NT2/D1 (cell line): ENCODE measurements at places on chromosomes 16 and 17.

GRCh38 chr16:49883076-49884014 lies 27.4 kb upstream of the ZNF423 start:
- DNase-seq = no peak

DNA sequence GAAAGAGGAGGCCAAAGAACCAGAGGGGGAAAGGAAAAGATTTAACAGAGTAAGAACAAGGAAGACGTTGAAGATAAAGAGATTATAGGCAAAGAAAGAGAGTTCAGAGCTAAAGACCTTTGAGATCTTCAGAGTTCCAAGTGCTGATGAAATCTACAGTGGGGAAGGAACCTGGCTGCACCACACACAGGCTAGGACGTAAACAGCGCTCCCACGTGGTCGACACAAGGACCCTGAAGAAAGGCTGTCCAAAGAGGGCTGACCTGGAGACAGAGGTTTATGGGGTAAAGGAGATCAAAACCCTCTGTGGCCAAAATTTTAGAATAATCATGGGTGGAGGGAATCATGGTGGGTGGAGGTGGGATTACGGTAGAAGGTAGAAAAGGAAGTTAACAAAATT lies 121.6 kb downstream of the PMP22 start:
- DNase-seq = no peak

GRCh38 chr17:13599168-13599577 lies 2.6 kb downstream of the HS3ST3A1 start:
- no peak for DNase-seq

- no peak for DNase-seq
These were observed 84.2 kb downstream of the PITPNC1 start for GRCh38 chr17:67461228-67461780.

GRCh38 chr16:57104706-57105105 lies 12.3 kb downstream of the CPNE2 start:
- DNase-seq = no peak

GRCh38 chr16:7363422-7364417 lies 31.1 kb downstream of the RBFOX1 start:
- no peak for DNase-seq
